Muscle of leg (tissue), 16 donors: ENCODE measurements at places on chromosomes 6 and 20.

DNA sequence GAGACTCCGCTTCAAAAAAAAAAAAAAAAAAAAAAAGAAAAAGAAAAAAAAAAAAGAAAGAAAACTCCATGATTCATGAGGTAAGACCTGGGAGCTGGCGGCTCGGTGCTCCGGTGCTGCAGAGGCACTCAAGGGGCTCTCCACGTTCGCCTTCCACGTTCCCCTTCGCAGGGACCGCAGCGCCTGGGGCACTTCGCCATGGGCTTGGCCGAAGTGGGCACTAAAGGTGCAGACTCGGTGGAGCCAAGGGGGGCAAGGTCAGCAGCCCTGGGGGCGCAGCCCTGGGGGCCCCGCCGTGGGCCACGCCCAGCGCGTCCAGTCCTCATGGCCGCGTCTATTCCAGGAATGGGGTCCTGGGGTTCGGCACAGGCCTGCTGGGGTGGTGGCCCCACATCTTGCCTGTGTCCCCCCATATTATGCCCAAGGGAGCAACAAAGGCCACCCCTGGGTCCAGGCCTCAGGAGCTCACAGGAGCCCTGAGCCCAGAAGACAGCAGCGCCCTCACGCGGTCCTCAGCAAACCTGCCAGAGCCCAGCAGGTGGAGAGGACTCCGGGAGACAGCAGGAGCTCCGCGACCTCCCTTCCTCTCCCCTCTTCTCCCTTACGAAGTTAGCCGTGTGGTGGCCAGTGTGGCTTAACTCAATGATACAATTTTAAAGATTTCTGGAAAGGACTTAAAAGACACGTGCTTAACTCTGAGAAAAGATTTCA is 21.9 kb downstream of the ZBTB46 start:
- DNase-seq = no peak

DNA sequence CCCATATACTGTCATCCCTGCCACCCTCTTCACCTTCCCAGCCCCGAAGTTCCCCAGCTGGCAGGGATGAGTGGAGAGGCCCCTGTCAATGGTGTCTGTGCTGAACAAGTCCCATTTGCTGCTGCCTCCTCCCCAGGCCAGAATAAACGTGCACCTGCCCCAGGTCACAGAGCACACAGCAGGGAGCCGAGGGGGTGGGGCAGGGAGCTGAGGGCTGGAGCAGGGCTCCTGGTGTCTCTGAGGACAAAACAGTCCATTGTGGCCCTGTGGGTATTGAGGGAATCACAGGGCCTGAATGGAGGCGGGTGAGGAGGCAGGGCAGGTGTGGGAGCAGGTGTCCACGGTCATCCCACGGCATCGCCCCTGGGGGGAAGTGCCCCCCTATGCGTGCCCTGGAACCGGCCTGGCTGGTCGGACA is 55.8 kb downstream of the SNAI1 start:
- no peak for DNase-seq

DNA sequence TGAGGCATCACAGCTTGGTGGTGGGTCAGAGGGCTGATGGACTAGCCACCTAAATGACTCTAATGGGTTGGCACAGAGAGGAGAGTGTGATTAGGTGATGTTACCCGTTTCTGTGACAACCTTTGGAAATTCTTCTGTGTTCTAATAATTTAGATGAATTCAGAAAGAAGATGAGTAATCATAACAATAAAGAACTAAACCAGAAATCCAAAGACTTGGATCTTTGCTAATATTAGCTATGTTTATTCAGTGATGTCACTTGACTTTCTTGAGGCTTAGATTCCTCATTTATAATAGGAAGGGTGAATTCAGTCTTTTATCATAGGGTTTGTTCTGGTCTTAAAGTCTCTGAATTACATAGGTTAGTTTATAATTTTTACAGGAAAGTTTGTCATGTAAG is 19.9 kb downstream of the CRYBG1 start:
- DNase-seq = no peak

GRCh38 chr6:21678990-21679389 is 85.4 kb downstream of the SOX4 start:
- no peak for DNase-seq

DNA sequence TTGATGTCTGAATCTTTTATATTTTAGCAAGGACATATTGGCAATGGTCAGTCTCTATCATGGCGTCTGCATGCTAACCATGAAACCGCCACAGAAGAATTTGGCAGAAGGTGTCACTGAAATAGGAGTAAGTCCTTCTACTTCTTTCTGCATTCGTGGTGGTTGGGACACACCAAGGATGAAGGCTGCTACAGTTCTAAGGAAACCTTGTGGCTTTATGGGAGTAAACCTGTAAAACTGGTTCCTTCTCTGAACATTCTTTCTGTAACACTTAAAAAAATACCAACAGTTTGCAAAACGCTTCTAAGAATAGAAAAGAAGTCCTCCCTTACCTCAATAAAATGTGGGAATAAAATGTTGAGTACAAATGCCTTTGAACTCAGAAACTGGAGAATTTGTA is 195.3 kb downstream of the SLC24A3 start:
- no peak for DNase-seq
